Cerebellum (tissue), 4 donors: ENCODE measurements at places on chromosomes 5 and 9. TPM values are rescaled to one million over a fixed set of nuclear protein-coding genes. Genes with fewer than 3 reads are reported as not detected.
A peak's percentile ranks its signal among the peaks of the same experiment; 100 is the strongest.

Gene IRX2
- total RNA-seq = 17.6 TPM

- DNase-seq = peak; percentile 52
Measured at GRCh38 chr9:117184173-117184572, 230.7 kb downstream of the ASTN2 start.

DNA sequence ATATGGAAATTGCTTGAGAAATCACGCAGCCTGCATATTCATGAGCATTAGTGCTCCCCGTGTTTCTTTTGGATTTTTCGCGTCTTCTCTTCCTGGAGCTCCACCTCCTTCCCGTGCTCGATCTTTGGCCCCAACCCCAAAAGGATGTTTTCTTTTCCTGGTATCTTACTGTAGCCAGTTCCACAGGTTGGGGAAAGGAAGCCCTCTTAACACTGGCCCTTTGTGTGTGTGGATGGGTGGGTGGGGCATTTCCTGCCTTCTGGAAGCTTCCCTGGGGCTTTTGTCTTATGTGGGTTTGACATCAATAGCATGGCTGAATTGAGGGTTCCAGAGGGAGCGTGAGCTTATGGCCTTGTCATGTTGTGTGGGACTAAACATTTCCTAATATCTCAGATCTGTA lies 21.9 kb downstream of the STXBP1 start:
- DNase-seq = no peak

DNA sequence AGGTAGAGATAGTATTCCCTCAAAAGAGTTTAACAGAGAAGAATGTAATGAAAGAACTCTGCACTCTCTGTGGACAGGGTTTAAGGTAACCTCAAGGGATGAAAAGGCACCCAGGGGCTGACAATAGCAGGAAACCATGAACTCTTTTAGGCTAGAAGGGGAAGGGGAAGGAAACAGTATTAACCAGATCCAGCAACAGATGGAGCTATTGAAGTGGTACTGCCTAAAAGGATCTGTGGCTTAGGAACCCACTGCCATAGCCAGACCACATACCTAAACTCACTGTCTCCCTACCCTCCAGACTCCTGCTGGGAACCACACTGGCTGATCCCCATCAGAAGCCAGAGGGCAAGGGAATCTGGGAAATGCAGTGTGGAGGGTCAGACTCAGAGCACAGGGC lies 35.5 kb downstream of the PLGRKT start:
- DNase-seq = no peak

DNA sequence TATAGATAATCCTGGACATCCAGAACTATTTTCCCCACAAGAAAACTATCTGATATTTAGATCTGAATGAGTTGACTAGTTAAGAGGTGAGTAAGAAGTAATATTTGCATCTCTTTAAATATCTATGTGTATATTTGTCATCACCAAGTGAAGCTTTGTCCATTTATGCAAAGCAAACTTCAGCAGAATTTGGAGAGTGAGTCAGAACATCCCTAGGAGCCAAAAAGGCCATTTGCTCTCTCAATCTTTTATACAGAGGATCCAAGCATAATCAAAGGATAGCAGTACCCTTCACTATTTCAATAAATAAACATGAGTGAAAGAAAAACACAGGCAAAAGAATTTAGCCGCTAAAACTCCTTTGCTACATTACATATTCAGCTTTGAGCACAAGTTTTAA lies 454.4 kb downstream of the NR2F1-AS1 start:
- no peak for DNase-seq

GRCh38 chr9:82726424-82727276 lies 336.3 kb downstream of the RASEF start:
- no peak for DNase-seq

Gene FCN2
- total RNA-seq = not detected

Gene SLC36A3
- total RNA-seq = not detected

DNA sequence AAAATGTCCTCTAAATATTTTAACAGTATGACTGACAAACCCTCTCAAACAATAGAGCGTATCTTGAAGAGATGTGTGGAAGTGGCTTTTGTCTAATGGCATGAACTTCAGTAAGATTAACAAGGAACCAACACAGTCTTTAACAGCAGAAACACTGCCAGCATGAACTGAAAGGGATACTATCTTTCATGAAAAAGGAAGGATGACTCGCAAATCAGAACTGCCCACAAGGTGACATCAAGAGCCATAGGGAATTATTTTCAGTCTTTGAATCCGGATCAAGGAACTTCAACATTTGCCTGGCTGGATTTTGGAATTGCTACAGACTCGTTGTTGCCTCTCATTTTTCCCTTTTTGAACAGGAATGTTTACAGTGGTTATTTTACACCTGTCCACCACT lies 5.1 kb upstream of the HEXB start:
- DNase-seq = no peak

Gene FBXW5
- total RNA-seq = 43.7 TPM

Gene LCN1
- total RNA-seq = not detected

GRCh38 chr5:175765858-175766257 lies 105.5 kb upstream of the CPLX2 start:
- no peak for DNase-seq

- DNase-seq = no peak
Measured at GRCh38 chr5:155489949-155490348, 476.4 kb downstream of the KIF4B start.

Gene BHMT
- total RNA-seq = 0.64 TPM

- no peak for DNase-seq
Measured at GRCh38 chr5:125327676-125328075, 581.2 kb upstream of the ZNF608 start.

DNA sequence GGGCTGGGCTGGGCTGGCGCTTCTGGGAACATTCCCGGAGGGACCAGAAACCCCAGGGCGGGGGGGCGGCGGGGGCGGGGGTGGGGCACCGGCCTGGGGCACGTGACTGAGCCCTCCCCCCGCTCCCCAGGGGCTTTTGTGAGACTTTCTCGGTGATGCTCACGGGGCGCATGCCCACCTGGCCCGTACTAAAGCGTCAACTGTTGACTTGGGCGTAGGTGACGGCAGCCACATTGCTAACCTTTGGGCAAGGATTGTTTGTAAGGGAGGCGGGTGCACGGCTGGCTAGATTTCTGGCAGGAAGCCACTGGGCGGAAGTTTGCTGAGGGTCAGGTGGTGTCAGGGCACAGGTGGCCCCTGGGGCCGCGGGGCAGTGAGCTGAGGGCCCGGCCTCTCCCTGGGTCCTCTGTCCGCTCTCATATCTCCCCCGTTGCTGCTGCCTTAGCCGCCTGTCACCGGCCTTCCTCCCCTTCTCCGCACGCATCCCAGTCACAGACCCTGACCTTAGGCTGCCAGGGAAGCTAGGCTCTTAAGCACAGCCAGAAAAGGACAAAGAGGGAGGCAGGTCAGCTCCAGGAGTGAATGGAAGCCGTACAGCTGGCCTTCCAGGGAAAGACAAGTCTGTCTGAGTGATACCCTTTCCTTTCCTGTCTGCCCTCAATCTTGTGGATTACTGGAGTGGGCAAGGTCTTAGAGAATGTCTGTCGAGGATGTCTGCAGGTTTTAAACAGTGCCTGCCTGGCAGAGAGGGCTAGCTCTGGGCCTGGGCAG lies 812 bp downstream of the CACFD1 start:
- DNase-seq = no peak

GRCh38 chr5:124477577-124477976 lies 268.9 kb downstream of the ZNF608 start:
- peak; percentile 12 for DNase-seq

DNA sequence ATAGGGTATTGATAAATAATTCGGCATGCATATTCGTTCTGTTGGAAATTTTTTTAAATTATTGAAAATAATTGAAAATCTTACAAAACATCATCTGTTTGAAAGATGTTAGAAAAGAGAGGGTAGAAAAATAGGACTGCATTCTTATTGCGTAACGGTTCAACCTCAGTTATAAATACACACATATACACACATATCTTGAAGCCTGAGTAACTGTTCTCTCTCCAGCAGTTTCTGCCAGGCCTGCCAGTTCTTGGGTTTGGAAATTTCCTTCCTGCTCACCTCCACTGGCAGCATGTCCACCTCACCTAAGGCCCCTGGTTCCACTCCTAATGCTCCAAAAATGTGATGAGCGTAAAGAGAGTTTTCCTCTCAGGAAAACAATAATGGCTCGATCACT lies 9.1 kb downstream of the SPATA31E1 start:
- no peak for DNase-seq

GRCh38 chr5:124949862-124950261 lies 203.4 kb upstream of the ZNF608 start:
- no peak for DNase-seq

- peak; percentile 93 for DNase-seq
Measured at GRCh38 chr5:95646569-95647431, at the start of gene RFESD. Gene RFESD, plus strand, starts transcription at chr5:95646777. Its CDS starts 5,495 bp downstream, at chr5:95652272.

Gene CTSV
- total RNA-seq = 1.3 TPM

Gene TEX48
- total RNA-seq = not detected

- no peak for DNase-seq
Measured at GRCh38 chr9:129390541-129390940, 212.5 kb upstream of the IER5L start.

Gene MINAR2
- total RNA-seq = 0.09 TPM

GRCh38 chr5:73312872-73313510 lies 135.6 kb downstream of the FOXD1 start:
- DNase-seq = no peak

DNA sequence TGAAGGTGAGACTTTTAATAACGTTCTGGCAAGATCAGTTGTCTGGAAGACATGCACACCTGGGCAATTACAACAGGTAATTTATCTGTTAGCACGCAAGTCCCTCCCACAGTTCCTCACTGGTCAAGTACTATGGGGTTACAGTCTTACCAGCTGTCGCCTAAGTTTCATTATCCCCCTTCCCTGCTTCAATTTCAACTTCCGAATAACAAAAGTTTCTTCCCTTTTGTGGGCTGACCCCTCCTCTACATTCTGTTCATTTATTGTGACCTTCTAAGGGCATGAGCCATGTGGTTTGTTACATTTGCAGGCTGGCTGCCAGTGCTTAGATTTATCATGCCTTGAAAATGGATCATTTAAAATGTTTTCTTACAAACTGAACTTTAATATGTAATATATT lies 16.5 kb downstream of the GAPT start:
- DNase-seq = no peak
